Neural progenitor cell (in vitro differentiated cells): ENCODE measurements at places on chromosomes 1 and 21. TPM values are rescaled to one million over a fixed set of nuclear protein-coding genes. Genes with fewer than 3 reads are reported as not detected.
A peak's percentile ranks its signal among the peaks of the same experiment; 100 is the strongest.

DNA sequence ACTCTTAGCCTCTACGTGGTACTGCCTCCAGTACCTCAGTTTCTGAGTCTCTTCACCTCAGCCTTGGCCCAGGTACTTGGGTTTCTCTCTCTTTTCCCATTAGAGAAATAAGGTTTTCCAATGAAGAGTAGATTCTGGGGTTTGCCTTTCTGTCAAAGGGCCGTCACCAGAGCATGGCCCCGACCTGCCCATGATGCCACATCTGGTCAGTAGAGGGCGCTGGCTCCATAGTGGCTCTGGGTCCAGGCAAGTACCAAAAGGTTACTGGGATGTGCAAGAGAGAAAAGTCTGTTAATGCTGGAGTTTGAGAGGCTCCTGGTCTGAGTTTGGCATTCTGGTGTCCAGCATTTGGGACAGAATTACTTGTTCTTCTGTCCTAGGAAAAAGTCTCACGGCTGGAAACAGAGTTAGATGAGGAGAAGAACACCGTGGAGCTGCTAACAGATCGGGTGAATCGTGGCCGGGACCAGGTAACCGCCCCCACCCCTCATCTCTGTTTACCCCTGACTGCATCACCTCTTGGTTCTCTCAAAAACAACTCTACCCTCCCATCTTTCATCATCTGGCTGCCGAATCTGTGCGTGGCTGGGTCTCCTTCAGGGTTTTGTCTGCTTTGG lies 5.3 kb upstream of the TUFT1 start:
- DNase-seq: peak; percentile 77

- no peak for DNase-seq
Measured at GRCh38 chr1:234659538-234659937, 49.6 kb upstream of the IRF2BP2 start.

GRCh38 chr1:178500091-178500770 lies 3.5 kb upstream of the CLEC20A start:
- DNase-seq: peak; percentile 25

DNA sequence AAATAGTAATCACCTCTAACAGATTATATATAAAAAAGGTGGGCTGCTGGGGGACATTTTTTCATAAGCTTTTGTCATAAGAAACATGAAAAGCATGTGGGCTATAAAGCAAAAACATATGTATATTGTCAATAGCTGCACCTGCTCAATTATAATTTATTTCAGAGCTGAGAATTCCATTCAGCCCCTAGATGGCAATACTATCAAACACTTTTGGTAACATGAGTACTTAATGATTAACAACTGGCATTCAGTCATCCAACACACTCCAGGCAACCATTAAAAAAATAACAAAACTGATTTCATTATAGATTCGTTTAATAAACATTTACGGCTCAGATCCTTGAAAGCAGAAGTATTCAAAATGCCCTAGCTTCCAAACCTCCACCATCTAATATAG lies 115.1 kb downstream of the KCTD3 start:
- DNase-seq: no peak

- DNase-seq: no peak
Measured at GRCh38 chr1:200150721-200151120, 123.2 kb downstream of the NR5A2 start.

DNA sequence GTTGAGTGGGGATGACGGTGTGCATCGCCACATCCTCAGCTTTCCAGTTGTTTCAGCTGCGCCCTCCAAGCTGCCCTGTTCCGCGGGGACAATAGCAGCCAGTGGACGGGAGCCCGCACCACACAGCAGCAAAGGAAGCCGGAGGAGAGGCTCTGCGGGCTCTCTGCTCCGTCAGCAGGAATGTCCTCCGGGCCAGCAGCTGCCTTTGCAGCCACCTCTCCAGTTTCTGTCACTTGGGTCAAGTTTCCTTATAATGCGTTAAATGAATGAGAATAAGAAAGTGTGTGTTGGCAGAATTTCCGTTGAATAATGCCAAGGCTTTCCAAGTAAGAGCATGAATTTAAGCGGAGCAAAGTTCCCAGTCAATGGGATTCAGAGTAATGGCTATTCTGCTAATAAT lies 263.3 kb downstream of the KIF26B start:
- peak; percentile 24 for DNase-seq

- no peak for DNase-seq
Measured at GRCh38 chr1:18705811-18706210, 75.2 kb downstream of the PAX7 start.

GRCh38 chr21:29719521-29719920 lies 220.3 kb downstream of the GRIK1 start:
- no peak for DNase-seq

GRCh38 chr1:50873458-50874187 lies 86.4 kb downstream of the FAF1 start:
- DNase-seq: peak; percentile 77

DNA sequence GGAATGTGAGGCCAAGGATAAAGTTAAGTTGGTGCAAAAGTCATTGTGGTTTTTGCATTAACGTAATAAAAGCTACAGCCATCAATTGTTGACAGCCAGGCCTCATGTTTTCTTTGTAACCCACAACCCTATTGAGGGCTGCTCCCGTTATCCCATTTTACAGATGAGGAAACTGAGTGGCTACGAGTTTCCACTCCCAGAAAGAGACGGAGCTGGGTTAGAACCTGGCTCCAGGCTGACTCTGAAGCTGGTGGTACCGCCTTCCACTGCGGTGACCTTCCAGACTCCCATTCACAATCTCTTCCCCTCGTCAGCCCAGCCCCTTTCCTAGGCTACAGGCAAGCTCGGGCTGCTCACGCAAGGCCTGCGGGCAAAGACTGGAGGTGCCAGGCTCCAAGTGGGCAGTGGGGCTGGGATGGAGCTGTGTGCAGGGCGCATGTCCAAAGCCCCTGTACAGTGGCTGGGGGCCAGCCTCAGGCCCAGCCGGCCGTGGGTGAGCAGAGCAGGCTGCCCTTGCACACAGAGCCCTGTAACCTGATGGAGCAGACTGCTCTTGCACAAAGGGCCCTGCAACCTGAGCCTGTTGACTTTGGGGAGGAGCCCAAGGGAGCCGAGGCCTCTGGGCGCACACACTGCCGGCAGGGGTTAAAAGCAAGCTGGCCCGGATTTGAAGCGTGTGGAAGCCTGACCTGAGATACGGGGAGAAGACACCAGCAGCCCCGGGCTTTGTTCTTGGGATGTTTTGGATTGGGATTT lies 97.4 kb upstream of the TMPRSS2 start:
- peak; percentile 37 for DNase-seq

- no peak for DNase-seq
Measured at GRCh38 chr1:110170766-110171733, 20.8 kb downstream of the SLC6A17 start.

The NMNAT2 gene
- total RNA-seq: 0.49 and 2.7 TPM in 2 replicates

The GADD45A gene
- 28.6 and 32.8 TPM in 2 replicates for total RNA-seq

The PRDM16 gene
- 1.9 and 2.0 TPM in 2 replicates for total RNA-seq

The CLCA2 gene
- not detected in 2 replicates for total RNA-seq

The HSD3B2 gene
- not detected in 2 replicates for total RNA-seq

The HHIPL2 gene
- total RNA-seq: 0.09 TPM in 1 of 2 replicates, not detected in the other

The SH2D2A gene
- total RNA-seq: 1.2 TPM in 1 of 2 replicates, not detected in the other

The IRF6 gene
- 0.34 and 3.3 TPM in 2 replicates for total RNA-seq

The SPRR3 gene
- not detected in 2 replicates for total RNA-seq
